SK-N-MC (cell line): ENCODE measurements at places on chromosomes 2 and 18.

GRCh38 chr18:75364512-75365253 lies 62.8 kb downstream of the SMIM21 start:
- DNase-seq: no peak

GRCh38 chr18:73980289-73980979 lies 167.2 kb downstream of the FBXO15 start:
- DNase-seq: no peak

DNA sequence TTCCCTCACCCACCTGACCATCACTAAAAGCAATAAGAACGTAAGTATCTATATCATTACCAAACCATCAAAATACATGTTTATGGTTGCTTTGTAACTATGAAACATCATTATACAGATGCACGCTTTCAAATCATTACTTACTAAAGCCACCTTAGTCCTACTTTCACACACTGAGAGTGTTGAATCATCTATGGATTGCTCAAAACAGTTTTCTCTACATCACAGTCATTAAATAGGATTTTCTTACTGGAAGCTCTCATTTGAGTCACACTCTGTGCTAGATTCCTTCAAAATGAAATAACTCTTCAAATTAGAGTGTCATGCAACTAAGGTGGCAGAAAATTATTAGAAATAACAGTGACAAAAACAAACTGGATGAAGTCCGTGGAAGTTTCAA lies 878.4 kb downstream of the CPS1 start:
- no peak for DNase-seq

- no peak for DNase-seq
These were observed 38.1 kb downstream of the EMX1 start for GRCh38 chr2:72955228-72956049.

DNA sequence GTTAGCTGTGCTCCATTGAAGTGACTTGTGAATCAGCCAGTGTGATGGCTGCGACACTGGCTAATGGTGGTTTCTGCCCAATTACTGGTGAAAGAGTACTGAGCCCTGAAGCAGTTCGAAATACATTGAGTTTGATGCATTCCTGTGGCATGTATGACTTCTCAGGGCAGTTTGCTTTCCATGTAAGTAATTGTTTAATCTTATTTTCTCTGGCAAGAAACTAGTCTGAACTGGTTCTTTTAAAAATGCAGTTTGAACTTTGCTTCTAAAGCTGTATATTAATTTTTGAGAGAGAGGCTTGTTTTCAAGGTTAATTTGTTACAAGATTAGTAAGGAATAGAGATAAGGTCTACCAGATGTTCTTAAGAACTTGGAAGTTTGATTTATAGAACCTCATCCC lies 46.7 kb downstream of the GLS start:
- DNase-seq: no peak

GRCh38 chr2:18684206-18685038 lies 95.1 kb upstream of the NT5C1B start:
- no peak for DNase-seq

- DNase-seq: no peak
These were observed 75.9 kb upstream of the CAB39 start for GRCh38 chr2:230636684-230637271.

GRCh38 chr2:140603416-140603815 lies 1527.4 kb downstream of the LRP1B start:
- DNase-seq: no peak

DNA sequence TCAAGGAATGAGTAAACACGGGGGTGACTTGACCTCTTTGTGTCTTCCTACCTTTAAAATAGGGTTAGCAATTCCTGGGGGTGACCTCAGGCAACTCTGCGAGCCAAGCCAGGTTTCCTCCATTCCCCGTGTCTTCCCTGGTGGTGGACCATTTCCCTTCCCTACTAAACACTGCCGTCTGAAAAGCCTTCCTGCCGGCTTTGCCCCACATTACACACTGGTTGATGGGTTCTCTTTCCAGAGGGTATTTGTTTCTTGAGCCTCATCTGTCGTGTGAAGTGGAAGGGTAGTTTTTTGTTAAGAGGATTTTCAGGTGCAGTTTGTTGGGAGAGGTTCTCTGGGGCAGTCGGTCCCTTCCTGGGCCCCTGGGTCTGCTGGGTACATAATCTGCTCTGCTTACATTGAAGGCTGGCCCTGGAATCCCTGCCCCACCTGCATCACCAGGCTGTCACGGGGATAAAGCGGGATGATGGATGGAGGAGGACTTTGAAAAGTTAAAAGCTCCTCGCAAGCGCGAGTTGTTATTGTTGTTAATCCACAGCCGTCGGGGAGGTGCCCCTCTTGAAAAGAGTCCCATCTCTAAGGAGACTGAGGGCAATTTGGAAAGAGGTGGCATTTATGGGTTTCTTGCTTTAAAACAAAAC lies 175.4 kb upstream of the SPRED2 start:
- DNase-seq: no peak

- no peak for DNase-seq
These were observed 287.0 kb upstream of the CCDC68 start for GRCh38 chr18:55246278-55246677.

- no peak for DNase-seq
These were observed 235.7 kb downstream of the PTH2R start for GRCh38 chr2:208642125-208642779.

GRCh38 chr2:239827523-239827890 lies 197.6 kb downstream of the NDUFA10 start:
- DNase-seq: no peak

DNA sequence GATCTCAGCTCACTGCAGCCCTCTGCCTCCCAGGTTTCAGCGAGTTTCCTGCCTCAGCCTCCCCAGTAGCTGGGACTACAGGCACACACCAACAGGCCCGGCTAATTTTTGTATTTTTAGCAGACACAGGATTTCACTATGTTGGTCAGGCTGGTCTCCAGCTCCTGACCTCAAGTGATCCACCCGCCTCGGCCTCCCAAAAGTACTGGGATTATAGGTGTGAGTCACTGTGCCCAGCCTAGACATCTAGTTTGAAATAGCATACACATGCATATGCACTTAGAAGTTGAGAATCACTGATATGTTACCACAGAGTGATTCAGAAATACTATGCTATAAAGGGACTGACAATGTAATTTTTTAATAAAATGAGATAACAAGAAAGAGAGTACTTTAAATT lies 69.8 kb upstream of the CDKL4 start:
- no peak for DNase-seq

DNA sequence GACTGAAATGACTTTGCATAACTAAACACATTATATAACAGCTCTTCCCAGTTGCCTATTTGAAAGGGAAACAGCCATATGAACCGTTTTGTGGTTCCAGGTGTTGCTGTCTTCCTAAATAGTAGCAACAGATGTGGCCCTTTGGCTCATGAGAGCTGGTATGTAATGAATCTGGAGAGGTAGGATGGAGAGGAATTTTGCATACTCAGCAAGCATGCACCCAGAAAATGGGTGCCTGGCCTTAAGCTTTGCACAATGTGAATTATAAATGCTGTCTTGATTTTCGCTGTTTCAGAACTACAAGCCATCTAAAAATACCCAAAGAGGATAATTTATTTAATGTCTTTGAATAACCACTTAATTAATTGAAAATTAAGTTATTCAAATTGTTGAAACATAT lies 15.6 kb upstream of the ERBB4 start:
- no peak for DNase-seq

- DNase-seq: no peak
These were observed 182.2 kb upstream of the ATP5MC3 start for GRCh38 chr2:175363699-175364098.

GRCh38 chr2:54471221-54471711 lies 15.1 kb downstream of the SPTBN1 start:
- DNase-seq: peak; percentile 65

DNA sequence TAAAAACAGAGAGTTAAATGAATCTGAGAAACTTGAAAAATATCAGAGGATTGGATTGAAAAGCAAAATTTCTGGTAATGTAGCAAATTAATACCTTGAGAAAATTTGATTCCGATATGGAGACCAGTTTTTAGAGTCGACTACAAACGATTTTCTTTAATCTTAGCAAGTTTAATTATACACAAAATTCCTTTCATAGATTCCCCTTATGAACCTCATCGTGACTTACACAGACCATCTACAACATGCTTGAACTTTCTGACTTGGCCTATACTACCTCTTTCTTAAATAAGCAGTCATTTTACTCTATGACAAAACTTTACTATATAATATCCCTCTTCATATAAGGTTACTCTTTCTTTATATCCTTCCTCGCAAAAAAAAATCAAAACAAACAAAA lies 769.6 kb upstream of the CRIM1 start:
- DNase-seq: no peak
